Activated CD4-positive, alpha-beta memory T cell treated with anti-CD3 and anti-CD28 coated beads for 36 hours (primary cell): ENCODE measurements at places on chromosomes 11 and 22.
A peak's percentile ranks its signal among the peaks of the same experiment; 100 is the strongest.

DNA sequence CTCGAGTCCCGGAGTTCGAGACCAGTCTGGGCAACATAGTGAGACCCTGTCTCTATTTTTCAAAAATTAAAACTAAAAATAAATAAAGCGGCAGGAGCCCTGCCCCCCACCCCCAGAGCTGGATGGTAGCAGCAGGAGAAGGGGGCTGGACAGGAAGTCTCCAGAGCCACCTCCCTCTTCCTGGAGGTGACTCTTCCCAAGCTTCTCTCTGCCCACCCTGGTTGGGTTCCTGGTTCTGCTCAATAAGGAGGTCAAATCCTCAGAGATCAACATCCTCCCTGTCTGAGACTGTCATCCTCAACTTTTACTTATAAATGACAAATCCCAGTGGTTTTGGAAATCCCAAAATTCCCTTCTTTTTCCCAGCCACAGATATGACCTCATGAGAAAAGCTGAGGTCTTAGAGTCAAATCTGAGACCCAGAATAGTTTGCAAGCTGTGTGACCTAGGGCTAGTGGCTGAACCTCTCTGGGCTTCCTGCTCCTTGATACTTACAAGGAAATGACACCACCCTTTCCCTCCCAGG, 987 bp downstream of the C1QTNF6 start:
- no peak for DNase-seq

GRCh38 chr11:120867988-120868387, 155.9 kb upstream of the TBCEL start:
- no peak for DNase-seq

GRCh38 chr11:75445315-75445953, 12.4 kb upstream of the KLHL35 start:
- DNase-seq: peak; percentile 80

GRCh38 chr11:44575288-44575672, 9.8 kb downstream of the CD82 start:
- DNase-seq: peak; percentile 77

DNA sequence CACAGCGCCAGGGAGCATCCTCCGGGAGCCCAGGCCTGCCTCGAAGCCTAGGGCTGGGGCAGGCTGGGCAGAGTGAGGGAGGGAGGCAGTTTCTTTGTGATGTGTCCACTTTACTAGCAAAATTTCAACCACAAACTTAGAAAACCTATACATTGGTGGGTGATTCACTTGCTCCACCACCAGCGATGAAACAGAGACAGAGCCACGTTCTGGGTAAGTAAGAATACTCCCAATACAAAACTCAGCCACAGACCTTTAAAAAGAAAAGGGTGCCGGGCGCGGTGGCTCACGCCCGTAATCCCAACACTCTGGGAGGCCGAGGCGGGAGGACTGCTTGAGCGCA, 22.3 kb downstream of the CDKN1C start:
- no peak for DNase-seq

- DNase-seq: no peak
Observed at GRCh38 chr22:18975434-18976196, 39.5 kb upstream of the PRODH start.
